Glutamatergic neuron (in vitro differentiated cells): ENCODE measurements at places on chromosomes 7 and 10. TPM values are rescaled to one million over a fixed set of nuclear protein-coding genes. Genes with fewer than 3 reads are reported as not detected.

- DNase-seq, result no peak
- H3K36me3 ChIP-seq, result peaks cover 5% of the 10 kb centered on the region
- H3K27ac ChIP-seq, result no peak overlapping the region
- no peak overlapping the region for H3K4me3 ChIP-seq
Measured at GRCh38 chr10:24550680-24551079, 173.0 kb downstream of the ARHGAP21 start.

Gene PPP1R17
- 657 TPM for total RNA-seq

DNA sequence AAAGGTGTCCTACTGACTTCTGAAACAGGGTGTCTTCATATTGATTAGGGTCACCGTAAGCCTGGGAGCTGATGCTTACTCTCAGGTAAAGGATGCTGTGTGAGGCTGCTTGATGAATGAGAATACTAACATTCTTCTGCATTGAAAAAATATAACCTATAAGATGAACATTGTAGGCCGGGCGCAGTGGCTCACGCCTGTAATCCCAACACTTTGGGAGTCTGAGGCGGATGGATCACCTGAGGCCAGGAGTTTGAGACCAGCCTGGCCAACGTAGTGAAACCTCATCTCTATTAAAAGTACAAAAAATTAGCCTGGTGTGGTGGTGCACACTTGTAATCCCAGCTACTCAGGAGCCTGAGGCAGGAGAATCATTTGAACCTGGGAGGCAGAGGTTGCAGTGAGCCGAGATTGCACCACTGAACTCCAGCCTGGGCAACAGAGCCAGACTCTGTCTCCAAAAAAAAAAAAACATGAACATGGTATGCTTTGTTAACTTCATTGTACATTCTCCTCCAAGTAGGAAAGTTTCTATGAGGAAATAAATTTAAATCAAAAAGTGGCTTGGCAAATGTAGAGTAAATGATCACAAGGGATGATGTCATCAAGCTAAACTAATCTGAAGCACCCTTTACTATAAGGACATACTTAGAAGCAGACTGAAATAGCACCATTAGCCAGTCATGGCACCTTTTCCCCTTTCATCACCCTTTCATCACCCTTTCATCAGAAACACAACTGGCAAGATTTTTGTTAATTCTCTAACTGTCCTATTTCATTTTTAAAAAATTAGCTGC is 1.5 kb upstream of the BRAF start:
- H3K27me3 ChIP-seq, result peaks cover 6% of the 10 kb centered on the region
- no peak overlapping the region for H3K4me3 ChIP-seq
- H3K36me3 ChIP-seq, result no peaks in the 10 kb centered on the region
- no peak overlapping the region for H3K27ac ChIP-seq

Gene XRCC2
- 3.0 TPM for total RNA-seq

Gene OGDHL
- 2.5 TPM for total RNA-seq

GRCh38 chr10:125104559-125104958 is 55.8 kb downstream of the CTBP2 start:
- DNase-seq, result no peak
- H3K36me3 ChIP-seq, result peaks cover 15% of the 10 kb centered on the region
- H3K27me3 ChIP-seq, result peaks cover 7% of the 10 kb centered on the region
- H3K4me3 ChIP-seq, result peak overlapping the region; percentile 0
- H3K4me1 ChIP-seq, result peaks cover 62% of the 10 kb centered on the region

DNA sequence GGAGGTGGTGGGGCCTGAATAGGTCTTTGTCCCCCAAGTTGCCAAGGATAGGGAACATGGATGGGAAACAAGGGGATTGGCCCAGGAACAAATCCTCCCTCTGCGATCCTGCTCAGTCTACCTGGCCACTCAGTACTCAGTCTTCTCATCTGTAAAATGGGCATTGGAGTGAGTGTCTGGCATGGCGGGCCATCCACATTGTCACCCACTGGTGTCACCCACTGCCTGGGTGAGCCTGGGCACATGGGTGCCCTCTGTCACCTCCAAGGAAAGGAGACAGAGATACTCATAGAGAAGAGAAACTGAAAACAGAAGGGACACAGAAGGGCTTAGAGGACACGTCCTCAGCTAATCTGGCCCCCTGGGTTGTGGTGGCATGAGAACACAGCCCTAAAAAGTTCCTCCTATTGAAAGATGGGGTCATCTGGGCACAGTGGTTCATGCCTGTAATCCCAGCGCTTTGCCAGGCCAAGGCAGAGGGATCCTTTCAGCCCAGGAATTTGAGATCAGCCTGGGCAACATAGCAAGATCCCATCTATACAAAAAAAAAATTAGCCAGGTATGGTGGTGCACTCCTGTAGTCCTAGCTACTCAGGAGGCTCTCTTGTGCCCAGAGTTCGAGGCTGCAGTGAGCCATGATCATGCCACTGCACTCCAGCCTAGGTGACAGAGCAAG is 12.5 kb upstream of the TNRC18 start:
- peaks cover 14% of the 10 kb centered on the region for H3K36me3 ChIP-seq
- H3K4me3 ChIP-seq, result no peak overlapping the region
- no peak for DNase-seq

DNA sequence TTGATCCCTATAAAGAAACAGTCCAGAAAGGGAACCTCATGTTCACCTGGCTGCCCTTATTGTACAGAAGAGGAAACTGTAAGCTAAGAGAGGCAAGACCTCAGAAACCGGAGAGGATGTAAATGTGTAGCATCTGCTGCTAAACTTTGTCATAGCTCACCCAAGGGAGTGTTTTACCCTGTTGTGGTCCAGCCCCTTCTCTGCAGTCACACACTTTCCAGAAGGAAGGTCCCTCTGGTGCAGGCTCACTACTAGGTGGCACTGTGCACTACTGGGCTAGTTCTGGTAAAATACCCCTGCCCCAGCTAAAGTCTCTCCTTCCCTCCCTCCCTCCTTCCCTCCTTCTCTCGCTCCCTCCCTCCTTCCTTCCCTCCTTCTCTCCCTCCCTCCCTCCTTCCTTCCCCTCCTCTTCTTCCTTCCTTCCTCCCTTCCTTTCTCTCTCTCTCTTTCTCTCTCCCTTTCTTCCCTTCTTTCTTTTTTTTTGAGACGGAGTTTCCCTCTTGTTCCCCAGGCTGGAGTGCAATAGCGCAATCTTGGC is 42.5 kb upstream of the LCOR start:
- H3K4me3 ChIP-seq, result no peak overlapping the region
- no peaks in the 10 kb centered on the region for H3K4me1 ChIP-seq
- peaks cover 1% of the 10 kb centered on the region for H3K27me3 ChIP-seq
- H3K27ac ChIP-seq, result no peak overlapping the region
- no peaks in the 10 kb centered on the region for H3K36me3 ChIP-seq

GRCh38 chr10:111109501-111110242 is 32.8 kb downstream of the ADRA2A start:
- no peaks in the 10 kb centered on the region for H3K36me3 ChIP-seq
- H3K27ac ChIP-seq, result no peak overlapping the region
- no peak for DNase-seq
- H3K27me3 ChIP-seq, result no peaks in the 10 kb centered on the region

DNA sequence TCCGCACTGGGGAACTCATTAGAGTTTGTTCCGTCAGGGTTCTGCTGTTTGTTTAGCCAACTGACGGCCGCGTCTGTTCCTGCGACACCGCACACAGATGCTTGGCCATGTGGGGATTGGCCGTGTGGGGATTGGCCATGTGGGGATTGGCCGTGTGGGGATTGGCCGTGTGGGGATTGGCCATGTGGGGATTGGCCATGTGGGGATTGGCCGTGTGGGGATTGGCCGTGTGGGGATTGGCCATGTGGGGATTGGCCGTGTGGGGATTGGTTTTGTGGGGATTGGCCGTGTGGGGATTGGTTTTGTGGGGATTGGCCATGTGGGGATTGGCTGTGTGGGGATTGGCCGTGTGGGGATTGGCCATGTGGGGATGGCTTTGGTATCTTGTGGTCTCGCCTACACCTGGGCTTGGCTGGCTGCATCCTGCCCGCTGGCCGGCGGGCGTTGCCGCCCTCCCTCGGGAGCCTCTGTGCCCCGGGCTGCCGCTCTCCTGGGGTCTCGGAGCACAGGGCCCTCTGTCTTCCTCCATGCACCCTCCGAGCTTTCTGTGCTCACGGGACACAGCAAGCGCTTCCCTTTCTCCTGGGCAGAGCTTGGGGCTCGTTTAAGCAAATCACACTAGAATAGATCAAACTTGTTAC is 62.5 kb downstream of the NKX6-2 start:
- H3K4me1 ChIP-seq, result peaks cover 11% of the 10 kb centered on the region
- peak overlapping the region; percentile 91 for H3K27ac ChIP-seq
- H3K4me3 ChIP-seq, result no peak overlapping the region

Gene NEUROG3
- total RNA-seq, result not detected

DNA sequence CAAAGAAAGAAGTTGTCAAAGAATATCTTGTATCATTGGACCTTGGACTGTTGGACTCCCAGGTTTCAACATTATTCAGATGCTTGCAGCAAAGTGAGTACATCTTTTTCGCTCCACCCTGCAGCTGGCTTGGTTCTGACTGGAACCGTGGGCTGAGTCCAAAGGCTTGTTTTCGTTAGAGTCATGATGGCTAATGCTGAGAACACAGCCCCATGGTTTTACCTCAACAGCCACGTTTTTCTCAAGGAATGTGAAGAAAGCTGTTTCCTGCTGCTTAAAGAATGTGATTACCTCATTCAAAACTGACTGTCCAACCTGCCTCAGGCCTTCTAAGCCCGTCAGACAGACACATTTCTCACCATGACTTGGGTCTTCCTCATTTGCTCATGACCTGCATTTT is 69.5 kb downstream of the STEAP1B start:
- no peak overlapping the region for H3K27ac ChIP-seq
- H3K36me3 ChIP-seq, result no peaks in the 10 kb centered on the region
- H3K4me3 ChIP-seq, result no peak overlapping the region
- H3K4me1 ChIP-seq, result peaks cover 3% of the 10 kb centered on the region
- peaks cover 2% of the 10 kb centered on the region for H3K27me3 ChIP-seq
- DNase-seq, result no peak

DNA sequence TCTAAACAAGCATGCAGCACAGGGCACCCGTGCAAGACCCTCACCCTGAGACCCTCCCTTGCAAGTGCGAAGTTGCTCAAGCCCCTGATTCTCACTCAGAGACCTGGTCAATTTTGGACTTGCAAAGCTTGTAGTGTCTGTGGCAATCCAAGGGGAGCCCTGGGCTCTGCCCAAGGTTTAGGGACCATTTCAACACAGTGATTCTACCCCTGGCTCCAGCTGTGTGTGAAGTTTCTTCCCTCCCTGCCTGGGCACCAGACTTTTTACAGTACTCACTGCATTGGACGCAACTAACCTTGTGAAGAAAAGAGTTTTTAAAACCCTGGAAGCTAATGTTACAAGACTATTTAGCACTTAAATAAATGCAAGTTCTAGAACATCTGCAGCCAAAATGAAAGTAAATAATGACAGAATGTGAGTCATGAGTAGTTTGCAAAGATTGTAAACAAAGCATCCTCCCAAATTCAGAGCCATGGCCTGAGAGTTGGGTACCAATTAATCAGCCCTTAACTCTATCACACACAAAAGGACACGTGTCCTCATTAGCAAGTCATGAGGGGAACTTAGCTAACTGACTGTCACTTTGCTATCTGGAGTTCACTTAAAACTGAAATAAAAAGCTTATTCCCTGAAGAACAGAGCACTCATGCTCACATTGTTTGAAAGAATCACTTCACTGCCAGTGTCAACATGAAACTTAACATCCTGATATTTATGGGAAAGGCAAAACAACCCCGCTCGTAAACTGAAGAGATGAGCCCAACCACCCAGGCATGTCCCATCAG is 48.1 kb downstream of the RGS10 start:
- no peaks in the 10 kb centered on the region for H3K36me3 ChIP-seq
- DNase-seq, result no peak
- peak overlapping the region; percentile 17 for H3K27ac ChIP-seq
- H3K4me3 ChIP-seq, result no peak overlapping the region

GRCh38 chr10:72261784-72262404 is 11.8 kb upstream of the DDIT4 start:
- H3K36me3 ChIP-seq, result no peaks in the 10 kb centered on the region
- peaks cover 2% of the 10 kb centered on the region for H3K27me3 ChIP-seq
- peaks cover 26% of the 10 kb centered on the region for H3K4me1 ChIP-seq
- peak overlapping the region; percentile 89 for H3K27ac ChIP-seq
- peak overlapping the region; percentile 85 for H3K4me3 ChIP-seq

GRCh38 chr10:131431533-131431932 is 120.0 kb upstream of the TCERG1L start:
- no peaks in the 10 kb centered on the region for H3K27me3 ChIP-seq
- H3K27ac ChIP-seq, result no peak overlapping the region
- no peak for DNase-seq
- no peaks in the 10 kb centered on the region for H3K36me3 ChIP-seq
- H3K4me3 ChIP-seq, result no peak overlapping the region

DNA sequence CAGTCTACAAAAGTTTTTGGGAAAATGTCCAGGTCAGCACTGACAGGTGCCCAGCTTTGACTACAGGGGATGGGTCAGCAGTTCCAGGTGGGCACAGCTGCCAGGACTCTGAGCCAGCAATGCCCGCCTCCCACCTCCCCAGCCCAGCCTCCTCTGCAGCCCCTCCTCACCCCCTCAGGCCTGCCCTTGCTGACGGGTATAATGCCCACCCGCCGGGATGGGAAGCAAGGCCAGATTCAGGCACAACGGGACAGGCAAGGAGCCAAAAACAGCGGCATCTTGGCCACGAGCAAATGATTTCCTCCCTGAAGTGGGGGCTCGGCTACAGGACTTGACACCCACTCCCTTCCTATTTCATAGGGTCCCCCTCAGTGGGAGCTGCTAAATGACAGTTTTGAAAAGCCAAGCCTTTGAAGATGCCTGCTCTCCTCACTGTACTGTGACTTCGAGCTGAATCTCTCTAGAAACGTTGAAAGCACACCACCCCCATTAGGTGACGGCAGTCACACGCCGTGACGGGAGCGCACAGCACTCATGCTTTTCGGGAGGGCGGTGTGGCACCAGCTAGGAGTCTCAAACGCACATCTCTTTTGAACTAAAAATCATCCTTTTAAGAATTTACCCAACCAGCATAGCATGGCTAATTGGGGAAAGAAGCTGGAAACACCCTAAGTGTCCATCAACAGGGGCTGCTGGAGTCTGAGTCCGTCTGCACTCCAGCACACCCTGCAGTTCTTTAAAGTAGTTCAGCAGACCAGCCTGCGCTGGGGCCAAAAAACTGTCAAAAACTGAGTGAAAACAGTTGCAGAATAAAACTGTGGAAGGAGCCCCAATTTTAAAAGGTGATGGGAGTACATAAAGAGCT is 29.6 kb downstream of the MAD1L1 start:
- no peaks in the 10 kb centered on the region for H3K36me3 ChIP-seq
- no peak overlapping the region for H3K4me3 ChIP-seq
- peak overlapping the region; percentile 17 for H3K27ac ChIP-seq
- DNase-seq, result no peak

Gene TFEC
- not detected for total RNA-seq

Gene HOXA4
- total RNA-seq, result not detected

GRCh38 chr7:20778063-20778721 is 8.5 kb downstream of the SP8 start:
- peaks cover 17% of the 10 kb centered on the region for H3K27me3 ChIP-seq
- DNase-seq, result peak; percentile 90
- no peaks in the 10 kb centered on the region for H3K36me3 ChIP-seq
- peak overlapping the region; percentile 90 for H3K4me3 ChIP-seq
- H3K4me1 ChIP-seq, result peaks cover 3% of the 10 kb centered on the region

- H3K27me3 ChIP-seq, result no peaks in the 10 kb centered on the region
- no peaks in the 10 kb centered on the region for H3K4me1 ChIP-seq
- no peak for DNase-seq
- H3K4me3 ChIP-seq, result no peak overlapping the region
- no peaks in the 10 kb centered on the region for H3K36me3 ChIP-seq
- peak overlapping the region; percentile 66 for H3K27ac ChIP-seq
Measured at GRCh38 chr10:112461029-112461887, 14.2 kb downstream of the VTI1A start.
